Thymus (tissue), 14 donors: ENCODE measurements at places on chromosomes 3 and 15. TPM values are rescaled to one million over a fixed set of nuclear protein-coding genes. Genes with fewer than 3 reads are reported as not detected.
A peak's percentile ranks its signal among the peaks of the same experiment; 100 is the strongest.

- no peaks in the 10 kb centered on the region for H3K4me1 ChIP-seq
- no peaks in the 10 kb centered on the region for H3K36me3 ChIP-seq
- H3K27ac ChIP-seq = no peak overlapping the region
- DNase-seq = no peak
- no peaks in the 10 kb centered on the region for H3K27me3 ChIP-seq
- no peak overlapping the region for H3K4me3 ChIP-seq
Observed at GRCh38 chr3:46861605-46862368, 1.5 kb downstream of the MYL3 start.

DNA sequence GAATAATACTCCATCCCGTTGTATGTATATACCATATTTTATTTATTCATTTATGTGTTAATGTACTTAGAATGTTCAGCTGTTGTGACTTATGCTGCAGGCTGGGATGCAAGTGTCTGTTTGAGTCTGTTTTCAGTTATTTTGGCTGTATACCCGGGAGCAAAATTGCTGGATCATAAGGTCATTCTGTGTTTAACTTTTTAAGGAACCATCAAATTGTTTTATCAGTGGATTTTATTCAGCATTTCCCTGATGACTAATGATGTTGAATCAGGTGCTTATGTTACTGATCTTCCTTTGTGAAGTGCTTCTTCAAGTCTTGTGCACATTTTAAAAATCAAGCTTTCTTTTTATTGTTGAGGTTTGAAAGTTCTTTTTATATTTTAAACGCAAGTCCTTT, 118.1 kb downstream of the SLC25A26 start:
- DNase-seq = no peak
- H3K27me3 ChIP-seq = no peaks in the 10 kb centered on the region
- no peaks in the 10 kb centered on the region for H3K36me3 ChIP-seq
- no peaks in the 10 kb centered on the region for H3K4me1 ChIP-seq
- no peak overlapping the region for H3K27ac ChIP-seq
- no peak overlapping the region for H3K4me3 ChIP-seq

DNA sequence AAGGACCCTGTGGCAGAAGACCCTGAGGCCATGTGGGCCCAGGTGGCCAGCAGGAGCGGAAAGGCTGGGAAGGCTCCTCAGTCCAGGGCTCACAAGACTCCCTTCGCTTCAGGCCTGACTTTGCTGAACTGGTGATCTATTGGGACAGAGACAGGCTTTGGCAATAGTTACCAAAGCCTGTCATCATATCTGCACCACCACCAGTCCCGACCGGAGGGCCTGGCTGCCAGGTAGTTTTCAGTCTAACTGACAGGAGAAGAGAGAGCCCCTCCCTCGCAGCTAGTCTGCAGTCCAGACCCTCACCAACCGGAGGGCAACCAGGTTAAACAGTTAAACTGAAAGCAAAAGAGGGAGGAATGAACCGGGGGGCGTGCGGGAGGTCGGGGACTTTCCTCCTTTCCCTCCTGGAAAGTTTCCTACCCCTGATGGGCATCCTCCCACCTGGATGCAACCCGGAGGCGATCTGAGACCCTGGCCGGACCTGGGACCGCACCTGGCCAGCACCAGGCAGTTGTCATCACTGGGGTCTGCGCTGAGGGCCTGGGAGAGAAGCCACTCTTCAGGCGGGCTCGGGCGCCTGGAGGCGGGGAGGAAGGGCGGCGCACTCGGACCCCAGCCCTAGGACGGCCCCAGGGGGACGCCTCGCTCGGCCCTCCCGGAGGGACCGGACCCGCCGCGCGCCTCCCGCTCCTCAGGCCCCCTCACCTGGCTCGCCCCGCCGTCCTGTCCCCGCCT, 435 bp downstream of the RAB27A start:
- no peaks in the 10 kb centered on the region for H3K27me3 ChIP-seq
- no peak for DNase-seq
- peak overlapping the region; percentile 75 for H3K4me3 ChIP-seq
- H3K27ac ChIP-seq = peak overlapping the region; percentile 81

- H3K27me3 ChIP-seq = no peaks in the 10 kb centered on the region
- no peak overlapping the region for H3K27ac ChIP-seq
- no peak overlapping the region for H3K4me3 ChIP-seq
Observed at GRCh38 chr3:170889630-170890029, 18.8 kb downstream of the EIF5A2 start.

- H3K27ac ChIP-seq = no peak overlapping the region
- peaks cover 84% of the 10 kb centered on the region for H3K27me3 ChIP-seq
- H3K4me3 ChIP-seq = no peak overlapping the region
- no peaks in the 10 kb centered on the region for H3K4me1 ChIP-seq
- no peak for DNase-seq
Observed at GRCh38 chr15:63041402-63041973, 1.1 kb upstream of the TPM1 start.

- DNase-seq = no peak
- H3K27ac ChIP-seq = no peak overlapping the region
- H3K4me3 ChIP-seq = no peak overlapping the region
- no peaks in the 10 kb centered on the region for H3K36me3 ChIP-seq
Observed at GRCh38 chr3:101690972-101691371, 4.5 kb upstream of the RPL24 start.

TM4SF1 gene
- total RNA-seq = 12.9 TPM

RTP4 gene
- total RNA-seq = 9.3 TPM

TMEM40 gene
- 0.76 TPM for total RNA-seq

PFKFB4 gene
- total RNA-seq = 6.1 TPM
